ENCODE measurements at places on chromosomes 1 and 21.
A peak's percentile ranks its signal among the peaks of the same experiment; 100 is the strongest.

- DNase-seq, result no peak
Measured at GRCh38 chr1:76218888-76219287, 144.3 kb downstream of the ST6GALNAC3 start.

DNA sequence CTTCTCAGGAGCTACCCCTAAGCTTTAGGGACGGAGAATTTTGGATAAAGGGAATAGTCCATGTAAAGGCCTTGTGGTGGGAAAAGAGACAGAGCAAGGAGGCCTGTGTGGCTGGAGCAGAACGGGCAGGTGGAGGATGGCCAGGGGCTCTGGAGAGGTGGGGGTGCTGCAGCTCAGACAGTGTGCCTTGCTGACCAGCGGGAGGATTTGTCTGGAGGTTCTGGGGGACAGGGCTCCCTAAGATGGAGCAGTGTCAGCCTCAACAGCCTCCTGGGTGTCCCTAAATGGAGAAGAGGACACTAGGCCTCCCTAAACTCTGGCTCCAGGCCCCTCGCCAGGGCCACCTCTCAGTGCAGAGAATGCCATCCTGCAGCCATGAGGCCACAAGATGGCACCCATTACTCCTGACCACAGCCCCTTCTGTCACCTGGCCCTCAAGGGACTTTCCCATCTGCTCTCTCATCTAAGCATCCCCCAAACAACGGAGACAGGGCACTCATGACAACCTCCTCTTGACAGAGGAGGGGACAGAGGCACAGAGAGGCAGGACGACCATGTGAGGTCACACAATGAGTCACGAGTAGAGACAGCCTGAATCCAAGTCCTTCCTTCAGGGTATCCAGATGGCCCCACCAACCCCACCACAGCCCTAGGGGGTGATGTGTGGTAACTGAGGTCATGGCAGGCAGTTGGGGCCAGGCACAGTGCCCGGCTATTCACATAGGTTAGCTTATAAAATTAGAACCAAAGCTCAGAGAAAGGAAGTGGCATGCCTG is 94.7 kb downstream of the DMRTB1 start:
- DNase-seq, result no peak

DNA sequence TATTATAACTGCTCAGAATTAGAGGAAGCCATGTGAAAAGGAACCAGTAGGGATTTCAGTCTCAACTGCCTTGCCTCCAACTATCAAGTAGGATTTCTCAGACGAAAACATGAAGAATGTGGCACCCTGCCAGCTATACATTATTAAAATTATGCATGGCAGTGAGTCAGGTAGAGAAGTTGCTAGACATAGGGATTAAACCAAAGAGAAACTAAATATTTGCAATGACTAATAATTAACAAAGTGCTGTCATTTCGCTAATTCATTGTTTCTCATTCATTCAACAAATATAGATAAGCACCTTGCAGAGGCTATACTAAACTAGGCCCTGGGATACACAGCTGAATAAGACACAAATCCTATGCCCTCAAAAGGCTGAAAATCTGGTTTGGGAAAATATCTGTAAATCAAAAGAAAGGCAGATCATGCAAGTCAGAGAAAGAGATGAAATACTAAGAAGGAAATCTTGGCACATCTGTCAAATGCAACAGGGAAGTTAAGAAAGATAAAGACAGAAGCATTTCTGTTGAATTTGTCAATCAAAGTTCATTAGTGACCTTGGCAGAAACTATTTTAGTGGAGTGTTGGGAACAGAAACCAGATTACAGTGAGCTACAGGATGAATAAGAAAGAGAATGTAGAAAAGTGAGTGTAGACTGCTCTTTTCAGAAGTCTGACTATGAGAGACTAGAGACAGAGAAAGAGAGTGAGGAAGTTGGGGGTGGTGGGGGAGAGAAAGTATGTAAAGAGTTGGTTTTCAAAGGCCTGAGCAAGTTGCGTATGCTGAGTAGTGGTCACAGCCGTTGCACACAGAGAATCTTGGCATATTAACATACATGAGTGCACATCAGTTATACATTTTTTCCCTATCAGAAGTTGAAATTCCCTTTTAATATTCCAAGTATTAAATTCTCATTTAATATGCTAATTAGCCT is 14.7 kb upstream of the NBPF11 start:
- no peak for DNase-seq

- DNase-seq, result no peak
Measured at GRCh38 chr1:174958396-174958795, 41.4 kb upstream of the CACYBP start.

DNA sequence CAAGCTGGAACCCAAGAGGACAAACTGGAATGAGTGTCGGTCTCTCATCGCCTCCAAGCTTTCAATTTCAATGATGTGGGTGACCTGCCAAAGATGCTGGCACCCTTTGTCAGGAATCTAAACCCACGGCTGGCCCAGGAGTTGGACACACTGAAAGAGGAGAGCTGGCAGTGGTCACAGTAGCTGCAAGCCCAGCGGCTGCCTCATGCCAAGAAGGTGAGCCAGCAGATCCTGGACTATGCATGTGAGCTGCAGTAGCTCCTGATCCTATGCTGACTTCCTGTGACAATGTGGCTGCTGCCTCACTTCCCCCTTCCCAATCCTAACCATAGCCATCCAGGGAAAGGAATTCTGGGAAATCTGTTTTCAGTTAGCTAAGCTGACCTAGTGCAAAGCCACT is 117.0 kb upstream of the VAV3 start:
- DNase-seq, result no peak

DNA sequence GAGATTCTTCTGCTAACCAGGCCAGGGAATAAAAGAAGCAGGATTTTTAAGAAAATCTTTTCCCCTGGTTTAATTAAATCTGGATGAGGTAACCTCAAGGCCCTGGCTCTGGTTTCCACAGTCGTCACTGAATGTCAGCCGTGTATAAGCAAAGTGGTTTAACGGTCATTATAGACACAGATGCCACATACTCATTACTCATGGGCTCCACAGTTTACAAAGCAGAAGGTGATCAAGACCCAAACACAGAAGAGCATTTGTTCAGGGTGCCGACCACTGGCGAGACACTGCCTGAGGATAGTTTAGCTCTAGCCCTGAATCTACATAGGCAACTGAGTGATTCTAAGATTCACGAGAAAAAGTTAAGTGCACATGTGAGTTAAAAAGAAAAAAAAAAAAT is 27.8 kb upstream of the RAP1GAP start:
- no peak for DNase-seq

DNA sequence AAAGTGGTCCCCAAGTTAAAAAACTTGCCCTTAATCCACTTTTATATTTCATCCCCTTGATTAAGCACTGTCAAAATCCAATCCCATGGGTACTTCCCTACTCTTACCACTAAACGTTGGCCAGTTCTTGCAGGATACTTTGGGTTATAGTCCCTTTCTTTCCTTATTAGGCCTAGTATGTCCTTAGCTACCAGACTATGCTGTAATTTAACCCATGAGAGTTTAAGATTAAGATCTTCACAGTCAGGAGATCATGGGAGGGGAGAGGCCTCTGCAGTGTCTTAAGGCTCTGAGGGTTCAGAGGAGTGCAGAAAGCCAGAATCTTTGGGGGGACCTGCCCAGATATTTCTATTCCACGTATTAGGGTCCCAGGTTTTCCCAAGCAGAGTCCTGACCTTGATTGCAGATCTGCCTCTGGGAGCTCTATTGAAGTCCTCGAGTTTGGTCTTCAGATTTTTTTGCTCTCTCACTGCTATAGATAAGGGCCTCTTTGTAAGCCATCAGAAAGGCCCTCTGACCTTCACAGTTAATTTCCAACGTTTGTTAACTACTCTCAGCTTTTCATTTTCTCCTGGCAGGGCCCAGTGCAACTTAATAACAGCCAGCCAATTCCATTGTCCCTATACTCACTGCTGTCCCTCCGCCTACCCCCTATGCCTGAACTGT is 9.0 kb upstream of the CGN start:
- DNase-seq, result no peak

GRCh38 chr1:196142111-196142640 is 466.1 kb downstream of the KCNT2 start:
- peak; percentile 9 for DNase-seq

DNA sequence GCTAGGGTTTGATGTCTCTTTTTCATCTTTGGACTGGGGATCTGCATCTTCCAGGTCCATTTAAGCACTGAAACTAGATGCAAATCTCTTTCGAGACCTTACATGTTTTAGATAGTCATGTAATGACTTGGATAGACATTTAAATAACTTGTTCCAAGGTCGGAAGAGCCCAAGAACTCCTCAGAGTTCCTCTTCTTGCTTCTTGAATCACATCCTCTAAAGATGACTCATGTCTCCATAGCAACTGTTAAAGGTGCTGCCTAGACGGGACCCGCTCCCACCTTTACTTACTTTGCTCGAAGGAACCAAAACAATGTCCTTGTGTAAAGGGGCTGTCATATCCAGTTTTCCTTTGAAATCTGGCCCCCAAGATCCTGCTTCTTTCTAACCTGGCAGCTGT is 130.0 kb downstream of the EDEM3 start:
- no peak for DNase-seq

DNA sequence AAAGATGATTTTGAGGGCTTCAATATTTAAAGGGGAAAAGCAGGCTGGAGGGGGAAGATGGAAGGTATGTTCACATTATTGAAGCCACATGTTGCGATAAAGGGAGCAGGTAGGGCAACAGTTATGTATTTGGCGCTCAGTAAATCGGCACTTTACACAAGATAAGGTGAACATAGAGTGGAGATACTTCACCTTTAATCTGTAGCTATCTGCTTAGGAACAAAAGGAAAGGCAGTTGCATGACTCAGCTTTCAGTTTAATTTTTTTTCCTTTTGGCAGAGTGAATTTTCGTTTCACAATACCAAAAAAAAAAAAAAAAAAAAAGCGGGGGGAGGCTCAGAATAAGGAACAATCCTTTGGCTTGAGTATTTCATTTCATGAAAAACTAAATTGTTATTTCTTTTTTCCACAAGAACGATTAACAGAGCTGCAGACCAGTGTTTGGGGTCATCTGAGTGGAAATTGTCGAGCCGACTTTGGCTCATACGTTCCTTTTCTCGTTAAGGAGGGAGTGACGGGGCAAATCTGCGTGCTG is 1.1 kb upstream of the COQ8A start:
- peak; percentile 35 for DNase-seq

DNA sequence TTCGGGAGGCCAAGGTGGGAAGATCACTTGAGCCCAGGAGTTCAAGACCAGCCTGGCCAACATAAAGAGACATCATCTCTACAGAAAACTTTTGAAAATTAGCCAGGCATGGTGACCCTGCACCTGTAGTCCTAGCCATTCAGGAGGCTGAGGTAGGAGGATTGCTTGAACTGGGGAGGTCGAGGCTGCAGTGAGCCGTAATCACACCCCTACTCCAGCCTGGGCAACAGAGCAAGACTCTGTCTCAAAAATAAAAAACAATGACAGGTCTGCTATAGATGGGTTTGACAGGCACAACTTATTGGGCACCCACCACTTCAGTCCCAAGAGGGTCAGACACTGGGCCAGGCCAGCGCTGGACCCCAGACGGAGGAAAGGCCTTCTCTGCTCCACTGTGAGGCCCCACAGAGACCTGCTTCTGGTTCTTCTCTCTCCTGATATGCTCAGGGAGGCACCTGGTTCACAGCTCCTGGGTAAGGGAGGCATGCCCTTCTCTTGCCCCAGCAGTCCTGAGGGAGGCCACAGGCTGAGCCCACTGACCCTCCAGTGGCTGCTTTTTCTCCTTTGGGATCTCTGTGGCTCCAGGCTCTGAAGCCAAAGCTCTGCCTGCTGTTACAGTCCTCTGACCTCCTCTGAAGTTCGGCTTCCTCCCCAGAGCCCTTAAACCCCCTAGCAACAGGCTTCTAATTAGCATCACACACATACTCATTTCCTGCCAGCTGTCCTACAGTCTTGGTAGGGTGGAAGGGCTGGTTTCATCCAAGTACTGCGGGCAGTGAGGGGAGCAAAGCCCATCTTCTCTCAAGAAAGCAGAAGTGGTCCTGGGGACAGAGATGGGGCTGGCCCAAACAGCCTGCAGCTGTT is 14.4 kb downstream of the S100A16 start:
- peak; percentile 18 for DNase-seq
